ENCODE measurements at places on chromosomes 5 and 9. TPM values are rescaled to one million over a fixed set of nuclear protein-coding genes. Genes with fewer than 3 reads are reported as not detected.

The ANKRD34B gene
- total RNA-seq, result not detected

The RETREG1 gene
- total RNA-seq, result 48.0 TPM

The ALDOB gene
- not detected for total RNA-seq

The C6 gene
- not detected for total RNA-seq

The IFNA21 gene
- total RNA-seq, result not detected

The HEMGN gene
- total RNA-seq, result 2.3 TPM

The LTC4S gene
- total RNA-seq, result 3.9 TPM

The DNAJA1 gene
- total RNA-seq, result 117 TPM

The SLC22A4 gene
- not detected for total RNA-seq

The PTGES gene
- not detected for total RNA-seq

The PFN3 gene
- not detected for total RNA-seq

The CDC20B gene
- total RNA-seq, result not detected

The SLC45A2 gene
- not detected for total RNA-seq

The KIF4B gene
- 0.07 TPM for total RNA-seq

The BAAT gene
- not detected for total RNA-seq

The C9orf50 gene
- total RNA-seq, result not detected

The CD14 gene
- 0.77 TPM for total RNA-seq

The IL13 gene
- total RNA-seq, result 2.7 TPM

The IL3 gene
- not detected for total RNA-seq

The KIF12 gene
- not detected for total RNA-seq

The PCDHB8 gene
- total RNA-seq, result not detected

The NOXA1 gene
- 1.2 TPM for total RNA-seq

The SPACA9 gene
- 1.3 TPM for total RNA-seq

The AMBP gene
- total RNA-seq, result not detected
